ENCODE measurements at places on chromosomes 4 and X.

- no peak for DNase-seq
Measured at GRCh38 chr4:146577111-146577510, 55.4 kb upstream of the SLC10A7 start.

DNA sequence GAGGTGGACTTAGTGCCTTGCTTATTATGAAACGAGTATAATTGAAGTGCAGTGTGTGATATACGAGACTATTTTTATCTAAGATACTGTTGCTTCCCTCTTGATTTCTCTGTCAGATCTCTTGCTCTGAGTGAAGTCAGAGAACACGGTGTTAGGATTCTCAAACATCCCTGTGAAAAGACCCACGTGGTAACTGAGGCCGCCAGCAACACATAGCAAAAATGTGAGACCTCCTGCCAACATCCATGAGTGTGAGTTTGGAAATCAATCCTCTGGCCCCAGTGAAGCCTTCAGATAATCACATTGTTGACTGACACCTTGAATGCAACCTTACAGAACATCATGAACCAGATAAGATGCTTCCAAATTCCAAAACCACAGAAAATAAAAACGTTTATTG is 954.4 kb downstream of the FAT4 start:
- no peak for DNase-seq

GRCh38 chrX:11264925-11265324 is 28.3 kb upstream of the AMELX start:
- DNase-seq, result no peak

DNA sequence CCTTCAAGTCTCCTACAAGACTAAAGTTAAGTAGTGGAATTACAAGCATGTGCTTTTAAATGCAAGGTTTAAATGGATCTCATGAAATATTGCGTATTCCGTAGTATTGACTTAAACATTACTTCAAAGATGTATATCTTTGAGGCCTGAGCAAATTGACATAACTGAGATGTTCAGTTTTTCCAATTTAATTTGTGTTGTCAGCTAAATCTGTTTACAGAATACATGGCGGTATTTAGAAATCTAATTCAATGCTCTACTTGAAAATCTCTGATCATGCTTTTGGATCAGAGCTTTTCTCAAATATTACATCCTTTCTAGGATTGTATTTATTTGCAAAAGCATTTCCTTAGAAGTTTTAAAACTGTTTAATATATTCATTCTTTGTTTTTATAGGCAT is 47.5 kb upstream of the PDE5A start:
- DNase-seq, result no peak

DNA sequence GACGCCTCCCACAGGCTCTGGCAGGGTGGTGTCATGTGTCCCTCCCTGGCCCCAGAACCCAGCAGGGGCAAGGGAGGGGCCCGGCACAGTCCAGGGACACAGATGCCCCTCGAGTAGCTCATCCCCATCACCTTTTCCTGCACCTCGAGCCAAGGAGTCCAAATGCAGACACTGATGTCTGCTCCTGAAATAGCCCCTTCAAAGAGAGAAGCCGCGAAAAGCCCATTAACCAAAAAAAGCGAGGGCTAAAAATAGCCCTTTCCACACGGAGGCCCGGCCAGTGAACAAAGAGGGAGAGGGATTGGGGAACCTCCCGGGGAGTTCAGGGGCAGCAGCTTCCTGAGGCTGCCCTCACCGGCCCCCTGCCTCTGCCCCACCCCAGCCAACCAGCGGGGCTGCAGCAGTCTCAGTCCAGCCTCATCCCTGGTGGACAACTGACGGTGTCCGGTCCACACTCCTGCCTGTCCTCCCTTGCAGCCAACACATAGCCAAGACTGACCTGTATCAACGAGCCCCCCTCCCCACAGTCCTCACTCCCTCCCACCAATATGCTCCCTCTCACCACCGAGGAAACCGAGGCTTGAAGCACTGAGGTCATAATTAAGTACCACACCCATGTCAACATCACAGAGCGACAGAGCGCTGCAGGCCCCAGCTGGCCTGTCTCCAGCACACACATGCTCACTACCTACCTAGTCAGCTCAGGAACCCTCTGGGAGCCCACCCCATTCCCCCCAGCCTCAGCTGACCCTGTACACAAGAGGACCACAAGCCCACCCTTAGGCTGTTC is 23.9 kb downstream of the WDR1 start:
- no peak for DNase-seq

GRCh38 chr4:54902271-54902670 is 223.1 kb downstream of the KDR start:
- DNase-seq, result no peak

DNA sequence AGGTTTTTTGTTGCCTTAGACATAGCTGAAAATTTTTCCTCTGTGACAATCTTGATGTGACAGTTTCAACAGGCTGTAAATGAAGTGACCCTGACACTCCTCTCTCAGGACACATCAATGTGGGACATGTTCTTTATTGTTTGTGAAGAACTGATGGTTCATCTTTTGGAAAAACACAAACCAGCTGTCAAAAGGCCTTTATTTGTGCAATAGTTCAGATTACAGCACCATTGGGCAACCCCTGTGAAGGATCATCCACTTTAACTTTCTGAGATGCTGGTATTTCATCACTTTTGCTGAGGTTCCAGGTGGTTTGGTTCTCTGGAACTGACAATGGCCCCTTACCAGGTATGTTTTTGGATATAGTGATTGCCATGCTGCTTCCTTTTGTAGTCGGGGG is 40.3 kb downstream of the OSTC start:
- no peak for DNase-seq

- no peak for DNase-seq
Measured at GRCh38 chrX:38627683-38628082, 66.3 kb downstream of the TSPAN7 start.

GRCh38 chr4:154399259-154399974 is 92.2 kb downstream of the DCHS2 start:
- DNase-seq, result peak; percentile 20

GRCh38 chr4:56434599-56435139 is 746 bp downstream of the PPAT start:
- DNase-seq, result no peak

DNA sequence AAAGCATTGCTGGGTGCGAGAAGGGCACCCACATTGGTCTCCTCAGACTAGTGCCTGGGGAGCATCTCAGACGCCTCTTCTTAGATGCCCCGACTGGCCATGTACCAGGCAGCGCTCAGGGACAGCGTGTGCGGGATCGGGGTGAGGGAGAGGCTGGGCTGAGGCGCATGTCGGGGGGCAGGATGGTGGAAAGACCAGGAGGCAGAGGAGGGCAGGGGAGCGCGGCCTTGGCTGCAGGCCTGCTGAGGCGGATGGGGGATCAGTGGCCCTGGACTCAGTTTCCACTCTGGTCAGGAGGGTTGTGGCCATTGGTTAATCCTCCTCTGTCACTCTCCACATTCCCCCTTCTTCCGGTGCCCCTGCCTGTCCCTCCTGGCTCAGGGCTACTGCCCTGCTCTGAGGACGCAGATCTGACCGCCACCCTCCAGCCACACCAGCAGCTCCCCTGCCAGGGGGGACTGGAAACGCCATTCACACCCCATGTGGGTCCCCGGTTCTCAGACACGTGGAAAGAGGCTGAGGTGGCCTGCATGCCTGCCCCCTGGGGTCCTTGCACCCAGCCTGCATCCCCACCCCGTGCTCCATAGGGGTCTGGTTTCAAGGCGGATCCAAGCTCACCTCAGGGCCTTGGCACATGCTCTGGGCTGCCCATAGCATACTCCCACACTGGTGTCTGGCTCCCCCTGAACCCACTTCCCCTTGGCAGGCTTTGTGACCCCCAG is 105.9 kb downstream of the CPZ start:
- DNase-seq, result no peak

- no peak for DNase-seq
Measured at GRCh38 chr4:2860391-2861348, 17.0 kb downstream of the ADD1 start.

GRCh38 chrX:13764281-13764680 is 29.7 kb downstream of the OFD1 start:
- no peak for DNase-seq

GRCh38 chr4:177239878-177240277 is 69.8 kb upstream of the NEIL3 start:
- DNase-seq, result no peak

DNA sequence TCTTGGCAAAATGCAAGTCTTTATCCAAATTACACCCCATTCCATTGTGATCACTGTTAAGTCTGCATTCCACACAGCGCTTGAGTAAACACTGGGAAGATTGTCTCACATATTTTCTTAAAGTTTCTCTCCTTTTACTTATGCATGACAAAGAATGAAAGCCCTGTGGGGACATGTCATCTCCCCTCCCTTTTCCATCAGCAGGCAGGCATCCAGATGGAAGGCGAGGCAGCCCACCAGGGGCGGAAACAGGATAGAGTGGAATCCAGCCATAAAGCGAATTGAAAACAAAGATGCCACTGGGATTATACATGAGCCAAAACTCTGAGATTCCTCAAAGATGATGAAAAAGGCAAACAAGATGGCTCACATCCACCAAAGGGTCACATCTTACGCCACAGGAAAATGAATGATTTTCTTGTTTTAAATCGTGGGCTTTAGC is 78.2 kb downstream of the AFAP1 start:
- peak; percentile 51 for DNase-seq

GRCh38 chr4:7120341-7120740 is 52.5 kb upstream of the GRPEL1 start:
- DNase-seq, result no peak

DNA sequence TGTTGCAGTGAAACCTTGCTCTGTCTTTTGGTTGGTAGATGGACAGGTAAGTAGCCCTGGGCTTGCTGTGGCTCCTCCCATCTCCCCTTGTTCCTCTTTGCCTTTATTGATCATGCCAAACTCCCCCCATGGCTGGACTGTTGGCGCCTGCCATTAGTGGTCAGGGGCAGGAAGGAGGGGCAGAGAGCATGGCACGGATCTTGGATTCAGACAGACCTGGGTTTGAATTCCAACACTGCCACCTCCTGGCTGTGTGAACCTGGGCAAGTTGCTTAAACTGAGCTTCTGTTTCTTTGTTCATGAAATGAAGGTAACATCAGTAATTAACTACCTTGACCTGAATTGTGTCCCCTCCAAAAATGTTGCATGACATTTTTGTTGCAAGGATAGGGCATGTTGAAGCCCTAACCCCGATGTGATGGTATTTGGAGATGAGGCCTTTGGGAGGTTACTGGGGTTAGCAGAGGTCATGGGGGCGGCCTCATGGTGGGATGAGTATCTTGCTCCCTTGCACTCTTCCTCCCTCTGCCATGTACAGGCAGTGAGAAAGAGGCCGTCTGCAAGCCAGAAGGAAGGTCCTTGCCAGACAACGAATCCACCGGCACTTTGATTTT is 6.0 kb downstream of the SLC2A9 start:
- no peak for DNase-seq

DNA sequence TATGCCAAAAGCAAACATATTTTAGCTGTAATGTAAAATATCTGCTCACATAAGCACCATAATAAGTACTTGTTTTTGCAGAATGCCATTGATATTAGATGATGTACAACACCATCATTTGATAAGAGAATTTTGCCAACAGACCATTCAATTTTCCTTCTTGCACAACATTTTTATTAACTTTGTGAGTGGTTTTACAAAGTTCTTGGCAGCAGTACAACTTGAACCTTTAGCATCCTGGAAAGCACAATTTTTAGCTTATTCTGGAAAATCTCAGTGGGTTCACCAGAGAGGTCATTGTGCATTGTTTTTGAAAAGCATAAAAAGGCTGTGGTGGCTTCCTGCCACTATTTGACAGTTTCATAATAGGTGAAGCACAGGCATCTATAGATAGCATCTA is 26.4 kb upstream of the REPS2 start:
- DNase-seq, result no peak

- no peak for DNase-seq
Measured at GRCh38 chr4:37723067-37723466, 36.9 kb upstream of the RELL1 start.

DNA sequence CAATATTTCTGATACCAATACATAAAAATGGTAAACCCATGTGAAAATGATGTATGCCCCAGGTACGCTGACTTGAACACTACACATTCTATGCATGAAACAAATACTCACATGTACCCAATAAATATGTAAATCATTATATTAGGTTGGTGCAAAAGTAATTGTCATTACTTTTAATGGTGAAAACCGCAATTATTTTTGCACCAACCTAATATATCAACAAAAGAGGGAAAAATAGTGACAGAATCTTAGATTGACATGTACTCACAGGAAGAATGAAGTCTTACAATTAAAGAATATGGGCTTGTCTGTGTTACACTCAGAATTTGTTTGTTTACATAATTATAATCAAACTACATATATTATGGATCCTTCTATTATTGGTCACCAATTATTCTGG is 82.3 kb downstream of the GLRA3 start:
- DNase-seq, result no peak

GRCh38 chrX:107716118-107716684 is 59.4 kb downstream of the TSC22D3 start:
- no peak for DNase-seq

DNA sequence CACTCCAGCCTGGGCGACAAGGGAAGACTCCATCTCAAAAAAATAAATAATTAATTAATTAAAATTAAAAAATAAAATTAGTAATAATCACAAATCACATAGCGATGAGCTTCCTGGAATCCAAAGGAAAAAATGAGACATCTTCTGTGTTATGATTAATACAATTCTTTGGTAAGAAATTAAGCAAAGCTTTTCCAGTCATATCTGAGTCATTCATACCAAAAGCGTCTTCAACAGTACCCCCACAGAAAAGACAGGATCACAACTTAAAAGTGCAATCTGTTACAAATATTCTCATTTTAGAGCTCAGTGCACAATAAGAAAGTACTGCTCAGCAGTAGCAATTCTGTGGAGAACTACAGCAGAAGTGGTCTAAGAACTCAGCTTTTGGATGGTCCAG is 168.5 kb upstream of the MXRA5 start:
- DNase-seq, result no peak

GRCh38 chr4:145734031-145734430 is 54.1 kb downstream of the C4orf51 start:
- no peak for DNase-seq

DNA sequence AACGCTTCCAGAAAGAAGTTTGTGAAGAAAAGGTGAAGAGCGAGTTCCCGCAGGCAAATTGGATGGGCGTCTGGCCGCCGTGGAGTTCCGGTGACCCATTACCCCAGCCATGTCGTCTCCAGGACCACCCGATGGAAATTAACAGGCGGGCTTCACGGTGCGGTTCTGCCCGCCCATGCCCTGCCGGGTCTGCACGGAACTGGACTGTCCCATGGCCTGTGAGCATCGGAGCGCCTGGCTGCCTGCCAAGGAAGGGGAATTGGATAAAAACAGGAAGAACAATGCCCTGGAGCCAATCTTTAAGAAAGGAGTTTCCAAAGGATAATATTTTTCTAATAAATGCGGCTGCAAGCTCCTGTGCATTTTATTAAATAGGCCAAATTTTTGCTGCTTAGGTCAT is 319.8 kb upstream of the SLC7A11 start:
- no peak for DNase-seq
